ENCODE measurements at places on chromosomes 5 and 9.

DNA sequence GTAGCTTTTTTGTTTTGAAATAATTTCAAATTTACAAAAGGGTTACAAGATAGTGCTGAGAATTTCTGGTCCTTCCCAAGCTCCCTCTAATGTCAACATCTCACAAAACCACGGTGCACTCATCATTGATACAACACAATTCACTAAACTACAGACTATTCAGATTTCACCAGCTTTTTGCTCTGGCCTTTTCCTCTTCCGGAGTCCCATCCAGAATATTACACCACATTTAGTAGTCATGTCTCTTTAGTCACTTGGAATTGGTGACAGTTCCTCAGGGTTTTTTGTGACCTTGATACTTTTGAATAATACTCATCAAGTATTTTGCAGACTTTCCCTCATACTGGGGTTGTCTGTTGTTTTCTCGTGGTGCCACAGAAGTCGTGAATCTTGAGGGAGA is 484.0 kb downstream of the GADD45G start:
- DNase-seq: no peak

DNA sequence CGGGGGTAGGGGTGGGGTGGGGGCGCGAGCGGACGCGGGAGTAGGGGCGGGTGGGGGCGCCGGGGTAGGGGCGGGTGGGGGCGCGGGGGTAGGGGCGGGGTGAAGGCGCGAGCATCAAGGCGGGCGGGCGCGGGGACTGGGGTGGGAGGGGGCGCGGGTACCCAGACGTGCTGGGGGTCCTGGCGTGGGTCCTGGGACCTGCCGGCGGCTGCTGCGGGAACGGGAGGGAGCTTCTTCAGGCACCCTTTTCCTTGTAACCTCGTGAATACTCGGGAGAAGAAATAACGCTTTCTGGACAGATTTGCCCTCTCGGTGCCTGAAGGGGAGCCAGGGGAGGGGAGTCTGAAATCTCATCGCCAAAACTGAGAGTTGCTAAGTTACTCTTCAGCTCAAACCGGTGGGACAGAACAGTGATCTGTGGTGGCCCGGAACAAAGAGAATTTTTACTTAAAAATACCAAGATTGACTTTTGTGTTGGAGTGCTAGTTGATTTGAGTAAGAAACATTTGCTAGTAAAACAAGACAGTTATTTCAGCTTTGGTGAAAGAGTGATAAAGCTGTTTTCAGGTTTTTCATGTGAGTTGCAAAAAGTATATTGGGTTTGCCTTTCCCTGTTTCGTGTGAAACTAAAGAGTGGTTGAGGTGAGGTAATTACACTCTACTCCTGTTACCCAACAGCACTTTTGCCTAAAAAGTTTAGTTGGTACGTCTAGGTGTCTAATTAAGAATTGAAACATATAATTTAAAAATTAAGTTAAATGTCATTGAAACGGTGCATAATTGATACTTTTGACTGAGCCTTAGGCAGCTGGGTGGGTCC is 643 bp downstream of the PLEKHG4B start:
- no peak for DNase-seq

- no peak for DNase-seq
Measured at GRCh38 chr9:136888454-136888853, 2.1 kb downstream of the TRAF2 start.

DNA sequence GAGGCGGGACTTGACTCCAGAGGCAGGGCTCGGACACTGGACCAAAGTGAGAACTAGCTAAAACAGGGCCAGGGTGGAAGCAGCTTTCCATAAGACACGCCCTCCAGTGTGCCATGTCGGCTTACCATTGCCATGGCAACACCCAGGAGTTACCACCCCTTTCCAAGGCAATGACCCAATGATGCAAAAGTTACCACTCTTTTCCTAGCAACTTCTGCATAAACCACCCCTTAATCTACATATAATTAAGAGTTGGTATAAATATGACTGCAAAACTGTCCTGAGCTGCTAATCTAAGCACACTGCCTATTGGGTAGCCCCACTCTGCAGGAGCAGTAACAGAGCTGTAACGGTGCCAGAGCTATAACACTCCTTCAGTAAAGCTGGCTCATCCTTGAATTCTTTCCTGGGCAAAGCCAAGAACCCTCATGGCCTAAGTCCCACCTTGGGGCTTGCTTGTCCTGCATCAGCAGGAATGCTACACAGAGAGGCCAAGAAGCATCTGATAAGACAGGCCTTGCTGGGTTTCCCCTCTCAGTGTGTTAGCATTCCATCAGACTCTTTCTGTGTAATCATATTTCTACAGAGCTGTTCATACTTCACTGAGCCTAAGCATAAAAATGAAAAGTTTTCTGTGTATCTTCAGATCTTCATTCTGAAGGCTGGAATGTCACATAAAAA is 262.7 kb upstream of the KLF9 start:
- DNase-seq: no peak

DNA sequence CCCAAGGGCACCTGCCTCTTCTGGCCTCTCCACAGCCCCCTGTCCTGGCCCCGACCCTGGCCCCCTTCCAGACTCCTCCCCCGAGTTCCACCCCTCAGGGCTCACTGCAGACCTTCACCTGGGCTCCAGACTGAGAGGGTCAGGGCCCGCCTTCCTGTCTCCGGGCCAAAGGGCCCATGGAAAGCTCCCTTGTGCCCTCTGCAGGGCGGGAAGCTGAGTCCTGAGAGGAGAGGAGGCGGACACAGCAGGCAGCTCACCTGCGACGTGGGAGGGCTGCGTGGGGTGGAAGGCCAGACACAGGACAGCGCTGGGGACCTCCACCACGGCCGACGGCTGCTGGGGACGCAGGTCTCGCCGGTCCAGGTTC is 20.6 kb downstream of the DYNC2I2 start:
- peak; percentile 83 for DNase-seq

GRCh38 chr5:112958093-112959088 is 18.2 kb upstream of the DCP2 start:
- peak; percentile 89 for DNase-seq

GRCh38 chr5:158301186-158301585 is 442.2 kb upstream of the CLINT1 start:
- DNase-seq: no peak

GRCh38 chr5:126280846-126281245 is 142.4 kb upstream of the GRAMD2B start:
- no peak for DNase-seq

DNA sequence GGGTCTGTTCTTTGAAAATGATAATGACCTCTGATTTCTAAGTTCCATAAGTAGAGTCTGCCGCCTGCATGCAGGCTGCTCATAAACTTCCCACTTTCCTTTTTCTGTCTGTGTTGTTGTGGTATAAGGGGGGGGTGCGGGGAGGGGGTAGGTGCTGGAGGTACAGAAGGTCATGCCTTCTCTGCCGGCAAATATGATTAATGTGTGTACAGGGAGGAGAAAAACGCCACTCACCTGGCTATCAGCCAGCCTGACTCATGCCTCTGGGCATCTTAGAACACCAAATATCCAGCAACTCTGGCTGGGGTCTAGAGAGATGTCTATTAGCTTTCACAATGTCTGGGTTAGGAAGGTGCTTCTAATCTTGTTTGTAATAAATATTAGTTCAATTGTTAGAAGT is 128.3 kb downstream of the EFNA5 start:
- DNase-seq: peak; percentile 96

DNA sequence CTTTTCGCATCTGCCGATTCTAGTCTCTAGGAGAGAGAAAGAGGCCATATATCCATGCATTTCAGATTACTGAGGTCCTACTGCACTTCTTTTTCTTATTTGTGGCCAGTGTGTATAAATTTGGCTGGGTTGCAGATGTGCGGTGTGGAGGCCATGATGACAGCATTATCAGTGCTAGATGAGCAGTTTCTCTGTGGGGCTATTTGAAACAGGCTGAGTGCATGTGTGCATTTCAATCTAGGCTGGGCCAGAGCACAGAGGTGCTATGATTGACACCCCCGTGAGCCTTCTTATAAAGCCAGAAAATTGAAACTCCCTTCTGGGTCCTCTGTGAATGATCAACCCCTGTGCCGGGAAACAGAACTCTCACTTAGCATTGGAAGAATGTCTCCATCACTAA is 70.0 kb downstream of the TMEM252 start:
- DNase-seq: no peak

DNA sequence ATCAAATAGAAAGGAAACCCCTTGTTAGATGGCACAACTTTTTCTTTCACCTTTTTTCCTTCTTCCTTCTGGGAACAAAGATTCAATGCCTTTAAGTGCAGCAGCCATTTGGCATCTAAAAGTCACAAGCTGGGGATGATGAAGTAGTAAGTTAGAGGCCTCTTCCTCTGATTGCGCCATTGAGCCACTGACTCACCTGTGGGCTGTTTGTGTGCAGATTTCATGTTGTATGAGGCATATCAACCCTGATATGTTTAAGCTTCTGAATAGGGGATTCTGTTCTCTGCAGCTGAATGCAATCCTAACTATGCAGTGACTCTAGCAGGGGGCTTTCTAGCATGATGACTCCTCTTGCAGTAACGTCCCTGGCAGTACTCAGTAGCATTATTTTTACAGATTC is 599.9 kb downstream of the CSNK1G3 start:
- peak; percentile 50 for DNase-seq

GRCh38 chr5:1004461-1005248 is 3.9 kb upstream of the NKD2 start:
- DNase-seq: peak; percentile 23

- DNase-seq: no peak
Measured at GRCh38 chr5:76111477-76112174, 28.4 kb downstream of the SV2C start.
